Fibroblast of mammary gland (primary cell): ENCODE measurements at places on chromosomes 12 and 14.

DNA sequence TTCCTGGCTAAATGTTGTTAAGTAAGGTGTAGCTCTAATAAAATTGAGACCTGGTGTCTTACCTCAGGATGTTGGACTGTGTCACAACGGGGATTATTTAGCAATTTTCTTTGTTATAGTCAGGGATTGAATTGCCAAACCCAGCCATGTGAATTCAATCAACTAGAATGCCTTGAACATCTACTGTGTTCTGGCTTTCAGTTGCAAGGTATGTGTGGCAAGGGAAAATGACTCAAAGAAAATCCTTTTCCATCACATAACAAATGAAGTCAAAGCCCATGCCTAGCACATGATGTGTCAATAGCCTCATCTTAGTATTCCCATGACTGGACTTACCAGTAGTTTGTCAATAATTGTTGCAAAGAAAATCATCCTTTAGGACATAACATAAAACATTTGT is 519.8 kb upstream of the FLRT2 start:
- DNase-seq: peak; percentile 24

DNA sequence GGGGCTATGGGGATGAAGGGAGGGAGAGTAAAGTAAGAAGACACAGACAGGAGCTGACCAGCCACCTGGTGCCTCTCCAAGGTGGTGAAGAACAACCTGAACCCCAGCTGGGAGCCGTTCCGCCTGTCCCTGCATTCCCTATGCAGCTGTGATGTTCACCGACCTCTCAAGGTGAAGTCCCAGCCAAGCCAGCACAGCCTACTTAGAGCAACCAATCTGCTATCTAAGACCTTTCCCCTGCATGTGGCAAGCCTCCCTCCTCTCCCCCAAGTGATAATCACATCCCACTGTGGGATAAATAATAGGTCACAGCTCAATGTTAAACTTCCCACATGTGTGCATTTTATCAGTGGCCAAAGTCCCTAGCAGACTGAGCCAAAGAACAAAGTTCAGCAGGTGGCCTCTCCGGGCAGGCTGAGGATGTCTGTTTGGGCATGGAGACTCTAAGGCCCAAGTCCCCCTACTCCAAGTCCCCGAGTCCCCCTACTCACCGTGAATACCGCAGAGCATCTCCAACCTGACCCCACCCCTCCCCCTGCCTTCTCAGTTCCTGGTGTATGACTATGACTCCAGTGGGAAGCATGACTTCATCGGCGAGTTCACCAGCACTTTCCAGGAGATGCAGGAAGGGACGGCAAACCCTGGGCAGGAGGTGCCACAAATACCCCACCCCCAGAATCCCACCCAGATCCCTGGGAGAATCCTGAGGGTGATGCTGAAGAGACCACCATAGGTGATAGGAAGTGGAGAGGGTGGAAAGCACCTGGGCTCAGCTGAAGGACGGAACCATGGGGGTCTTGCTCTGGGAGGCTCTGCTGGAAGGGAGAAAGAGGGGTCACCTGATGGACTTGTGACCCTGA is 3.5 kb downstream of the CPNE6 start:
- DNase-seq: no peak

DNA sequence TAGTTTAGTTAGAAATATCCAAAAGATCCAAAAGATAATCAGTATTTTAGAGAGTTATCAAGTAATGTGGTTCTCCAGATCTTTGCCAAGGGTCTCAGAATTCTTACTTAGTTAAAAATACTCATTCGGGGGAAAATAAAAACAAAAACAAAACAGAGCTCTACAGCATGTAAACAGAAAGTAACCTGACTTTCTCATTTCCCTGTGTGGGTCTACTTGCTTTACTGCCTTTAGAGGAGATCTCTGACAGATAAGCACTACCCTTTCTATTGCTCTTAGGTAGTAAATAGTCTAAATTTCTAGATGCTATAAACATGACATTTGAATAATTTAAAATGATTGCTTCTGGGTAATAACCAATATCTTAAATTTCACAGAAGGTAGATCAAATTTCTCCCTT is 371.8 kb downstream of the RPL10L start:
- DNase-seq: no peak

- no peak for DNase-seq
Observed at GRCh38 chr14:44497148-44497547, 9.9 kb downstream of the FSCB start.

DNA sequence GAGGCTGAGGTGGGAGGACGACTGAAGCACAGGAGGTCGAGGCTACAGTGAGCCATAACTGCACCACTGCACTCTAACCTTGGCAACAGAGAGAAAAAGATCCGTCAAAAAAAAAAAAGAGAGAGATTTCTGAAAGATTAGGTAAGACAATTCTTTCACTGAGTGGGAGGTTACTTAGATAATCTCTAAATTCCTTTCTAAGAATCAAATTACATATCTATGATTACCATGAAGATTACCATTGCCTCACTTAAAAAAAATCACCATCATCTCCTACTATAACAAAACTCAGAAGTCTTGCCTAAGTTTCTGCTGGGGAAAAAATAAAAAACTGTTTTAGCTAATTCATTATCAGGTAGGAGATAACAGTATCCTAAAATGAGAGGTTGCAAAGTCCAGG is 366.7 kb downstream of the DUSP6 start:
- no peak for DNase-seq

DNA sequence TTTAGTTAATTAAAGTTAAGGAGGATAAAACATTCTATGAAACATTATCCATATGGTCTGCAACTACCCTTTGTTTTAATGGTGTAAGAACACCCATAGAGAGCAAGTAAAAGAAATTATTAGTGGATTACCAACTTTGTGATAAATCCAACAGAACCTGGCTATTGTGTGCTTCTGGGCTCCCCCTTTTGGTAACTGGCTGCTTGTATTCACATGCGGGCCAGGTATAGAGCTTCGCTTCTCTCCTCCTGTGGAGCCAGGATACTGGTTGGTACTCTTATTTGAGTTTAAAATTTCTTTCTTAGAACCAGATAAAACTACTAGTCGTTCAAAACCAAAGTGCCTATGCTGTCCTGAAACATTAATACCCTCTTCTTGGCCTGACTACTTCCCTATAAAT is 81.0 kb downstream of the PTPRR start:
- DNase-seq: no peak

- no peak for DNase-seq
Observed at GRCh38 chr12:41850046-41850445, 294.6 kb downstream of the GXYLT1 start.

GRCh38 chr14:68694516-68695235 is 98.2 kb downstream of the ZFP36L1 start:
- peak; percentile 89 for DNase-seq
